ENCODE measurements at places on chromosomes 1 and 21.

DNA sequence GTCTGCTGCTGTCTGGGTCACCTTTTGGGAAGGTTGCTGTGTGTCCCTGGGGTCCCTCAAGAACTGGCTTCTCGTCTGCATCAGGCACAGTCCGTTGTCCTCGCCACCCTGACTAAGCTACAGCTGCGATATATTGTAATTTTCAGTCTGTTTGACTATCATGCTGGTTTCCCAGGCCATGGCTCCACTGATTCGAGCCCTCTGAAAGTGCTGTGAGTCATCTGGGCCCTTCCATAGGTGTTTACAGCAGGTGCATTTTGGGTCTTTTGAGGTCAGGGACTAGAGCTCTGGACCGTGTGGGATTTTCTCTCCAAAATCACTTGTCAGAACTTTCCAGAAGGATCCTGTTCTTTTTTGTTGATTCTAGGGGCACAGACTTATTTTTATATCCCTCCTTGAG is 52.8 kb downstream of the SPSB1 start:
- DNase-seq, result no peak

DNA sequence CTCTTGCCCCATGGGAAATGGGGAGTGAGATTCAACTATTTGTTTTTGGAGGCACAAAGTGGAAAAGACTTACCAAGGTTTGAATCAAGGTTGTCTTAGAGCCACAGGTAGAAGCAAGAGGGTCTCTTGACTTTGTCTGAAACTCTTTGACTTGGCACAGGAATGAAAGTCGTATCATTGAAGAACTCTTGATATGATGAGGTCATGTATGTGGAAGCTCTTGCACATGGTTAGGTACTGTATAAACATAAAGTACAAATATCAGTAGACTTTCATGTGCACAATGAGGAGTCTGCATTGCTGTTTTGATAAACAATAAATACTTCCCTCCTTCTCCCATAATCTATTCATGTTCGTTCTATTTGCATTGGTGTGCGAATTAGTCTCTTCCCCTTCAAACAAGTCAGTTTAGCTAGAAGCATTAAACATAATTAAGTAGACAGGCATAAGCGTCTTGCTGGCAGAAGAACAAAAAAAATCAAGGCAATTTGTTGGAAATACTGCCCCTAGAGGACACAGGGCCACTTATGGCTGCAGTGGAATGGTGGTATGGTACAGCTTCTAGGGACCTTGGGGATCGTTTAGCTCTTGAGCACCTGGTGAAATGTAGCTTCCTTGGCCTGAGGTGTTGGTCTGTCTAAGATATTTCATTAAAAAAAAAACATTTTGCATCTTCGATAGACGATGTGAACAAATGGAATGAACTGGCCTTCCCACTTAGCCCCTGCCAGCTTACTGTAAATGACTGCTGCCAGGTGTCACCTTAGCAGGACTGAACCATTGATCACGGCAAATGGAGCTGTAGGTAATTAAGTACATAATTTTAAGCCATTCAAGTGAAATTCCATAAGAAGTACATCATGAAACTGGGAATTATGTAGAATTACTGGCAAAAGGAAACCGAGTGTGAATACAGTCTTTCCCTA is 218.0 kb upstream of the GALNT2 start:
- DNase-seq, result peak; percentile 40

DNA sequence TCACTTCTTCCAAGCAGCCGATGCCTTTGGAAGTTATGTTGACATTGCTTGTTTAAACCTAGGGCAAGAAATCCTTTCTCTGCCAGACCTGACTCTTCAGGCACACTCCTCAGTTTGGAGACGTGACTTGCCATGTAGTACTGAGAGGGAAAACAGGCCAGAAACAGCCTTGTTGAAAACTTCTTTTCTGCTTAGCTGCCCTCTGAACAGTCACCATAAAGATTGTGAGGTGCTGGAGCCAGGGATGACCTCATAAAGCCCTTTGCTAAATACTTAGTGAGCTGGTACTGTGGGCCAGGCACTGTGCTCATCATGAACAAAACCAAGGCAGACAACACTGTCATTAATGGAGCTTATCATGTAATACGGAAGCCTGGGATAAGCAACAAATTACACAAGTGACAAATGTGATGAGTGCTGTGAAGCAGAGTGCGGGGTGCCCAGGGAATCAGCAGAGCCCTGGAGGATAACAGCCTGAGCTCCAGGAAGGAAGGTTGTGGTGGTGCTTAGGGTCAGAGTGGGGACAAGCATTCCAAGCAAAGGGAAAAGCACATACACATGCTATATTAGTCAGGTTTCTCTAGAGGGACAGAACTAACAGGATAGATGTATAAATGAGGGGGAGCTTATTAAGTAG is 42.4 kb downstream of the MTARC1 start:
- no peak for DNase-seq

- no peak for DNase-seq
These were observed 735 bp upstream of the EFNA3 start for GRCh38 chr1:155077758-155078445.

- no peak for DNase-seq
These were observed 74.9 kb downstream of the DAB1 start for GRCh38 chr1:57348921-57349320.

DNA sequence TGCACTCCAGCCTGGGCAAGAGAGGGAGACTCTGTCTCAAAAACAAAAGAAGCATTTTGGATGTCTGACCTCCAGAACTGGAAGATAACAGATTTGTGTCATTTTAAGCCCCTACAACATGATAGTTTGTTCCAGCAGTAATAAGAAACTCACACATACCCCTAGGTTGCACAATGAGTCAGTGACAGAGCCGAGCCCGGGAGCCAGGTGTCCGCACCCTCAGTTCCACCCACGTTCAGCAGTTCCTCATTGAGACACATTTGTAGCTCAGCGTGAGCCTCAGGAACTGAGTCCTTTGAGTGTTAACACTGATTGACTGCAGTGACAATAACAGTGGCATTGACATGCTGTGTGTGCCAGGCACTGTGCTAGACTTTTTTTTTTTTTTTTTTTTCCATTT is 19.8 kb downstream of the LRRC38 start:
- no peak for DNase-seq

DNA sequence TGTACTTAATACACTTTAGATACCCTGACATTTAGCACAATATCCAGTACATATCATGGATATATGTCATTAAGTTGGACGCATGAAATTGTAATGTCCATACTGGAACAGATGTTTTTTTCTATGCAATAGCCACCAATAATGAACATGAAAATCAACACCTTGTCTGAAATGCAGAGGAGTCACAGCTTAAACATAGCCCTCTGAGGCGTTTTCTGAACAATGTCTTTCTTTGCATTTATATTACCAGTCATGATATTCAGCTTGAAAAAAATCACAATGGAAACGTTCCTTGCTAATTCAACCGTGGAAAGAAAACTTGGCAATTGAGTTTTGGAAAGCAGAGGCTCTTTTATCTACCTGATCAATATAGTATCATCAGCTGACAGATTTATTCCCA is 86.7 kb upstream of the COL11A1 start:
- DNase-seq, result no peak

DNA sequence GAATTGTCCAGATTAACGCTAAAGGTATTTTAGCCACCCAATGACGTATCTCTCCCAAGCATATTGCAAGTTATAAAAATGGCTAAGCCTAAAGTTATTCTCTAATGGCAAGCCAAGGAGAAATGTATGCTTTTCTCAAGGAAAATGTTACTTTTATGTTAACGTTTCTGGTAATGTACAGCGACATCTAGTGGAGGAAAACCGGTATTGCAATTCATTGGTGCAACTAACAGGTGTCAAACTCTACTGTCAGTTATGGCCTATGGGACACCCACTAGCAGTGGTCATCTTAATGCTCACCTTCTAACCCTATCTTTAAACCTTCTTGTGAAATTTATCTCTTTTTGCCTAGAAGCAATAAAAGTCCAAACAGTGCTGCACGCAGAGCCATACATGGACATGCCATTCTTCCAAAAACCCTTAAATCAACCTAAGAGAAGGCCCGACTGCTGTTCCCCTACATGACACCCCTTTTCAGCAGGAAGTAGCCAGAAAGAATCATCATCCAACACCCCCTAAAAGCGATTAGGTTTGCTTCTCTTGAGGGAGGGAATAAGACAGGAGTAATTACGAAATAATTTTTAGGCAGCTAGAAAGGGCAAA is 68.7 kb upstream of the LRIF1 start:
- DNase-seq, result peak; percentile 42

DNA sequence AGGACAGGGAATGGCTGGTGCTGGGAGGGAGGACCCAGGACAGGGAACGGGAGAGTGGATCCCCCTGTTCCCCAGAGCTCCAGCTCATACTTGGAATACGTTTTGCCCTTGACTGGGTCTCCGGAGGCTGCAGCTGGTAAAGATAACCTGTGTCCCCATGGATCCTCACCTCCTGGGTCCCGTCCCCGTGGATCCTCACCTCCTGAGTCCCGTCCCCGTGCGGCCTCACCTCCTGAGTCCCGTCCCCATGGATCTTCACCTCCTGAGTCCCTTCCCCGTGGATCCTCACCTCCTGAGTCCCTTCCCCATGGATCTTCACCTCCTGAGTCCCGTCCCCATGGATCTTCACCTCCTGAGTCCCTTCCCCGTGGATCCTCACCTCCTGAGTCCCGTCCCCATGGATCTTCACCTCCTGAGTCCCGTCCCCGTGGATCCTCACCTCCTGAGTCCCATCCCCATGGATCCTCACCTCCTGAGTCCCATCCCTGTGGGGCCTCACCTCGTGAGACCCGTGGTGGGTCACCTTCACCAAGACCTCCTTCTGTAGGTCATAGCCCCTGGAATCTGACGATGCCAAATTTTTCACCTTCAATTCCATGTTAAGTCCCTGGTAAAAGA is 61.4 kb downstream of the SCCPDH start:
- DNase-seq, result no peak

DNA sequence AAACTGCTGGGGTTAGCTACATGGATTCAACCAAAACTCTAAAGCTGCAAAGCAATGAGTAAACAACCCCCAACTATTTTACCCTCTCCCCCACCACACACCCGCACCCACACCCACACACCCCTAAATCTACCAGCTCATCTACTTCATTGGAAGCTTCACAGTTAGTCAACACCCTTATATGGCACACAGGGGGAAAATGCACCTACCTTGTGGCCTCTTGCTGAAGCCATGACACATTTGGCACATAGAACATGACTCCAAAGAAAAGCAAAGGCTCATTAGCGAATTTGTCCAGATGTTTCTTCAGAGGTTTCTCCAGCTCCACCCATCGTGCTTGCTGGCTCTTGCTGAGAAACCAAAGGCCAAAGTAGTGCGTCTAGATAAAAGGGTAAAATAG is 99.8 kb downstream of the PTPN14 start:
- no peak for DNase-seq

- DNase-seq, result no peak
These were observed 64.1 kb upstream of the BMP8A start for GRCh38 chr1:39427374-39427773.

- DNase-seq, result no peak
These were observed 153.9 kb upstream of the SPAG17 start for GRCh38 chr1:118338936-118339335.

GRCh38 chr1:1038694-1039093 is 18.8 kb downstream of the AGRN start:
- no peak for DNase-seq

- no peak for DNase-seq
These were observed 6.6 kb downstream of the SCCPDH start for GRCh38 chr1:246730839-246731238.

- DNase-seq, result no peak
These were observed 198.6 kb downstream of the KIF26B start for GRCh38 chr1:245353411-245353810.

DNA sequence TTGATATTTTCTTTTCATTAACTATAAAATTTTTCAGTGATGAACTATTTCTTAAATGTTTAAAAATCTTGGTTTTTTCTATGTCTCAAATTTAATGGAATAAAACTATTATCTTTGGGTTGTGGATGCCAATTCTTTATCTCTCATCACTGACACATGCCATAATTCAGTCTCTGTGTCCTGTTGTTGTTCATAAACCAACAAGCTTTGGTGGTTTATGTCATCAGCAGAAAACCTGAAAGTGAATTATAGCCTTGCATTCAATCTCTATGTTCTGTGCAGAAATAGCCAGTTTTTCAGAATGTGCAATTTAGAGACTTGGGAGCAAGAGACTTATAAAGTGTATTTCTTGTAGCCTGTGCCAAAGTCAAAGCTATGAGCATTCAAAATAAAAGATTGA is 462.6 kb upstream of the ADGRL4 start:
- DNase-seq, result no peak

- DNase-seq, result no peak
These were observed 34.3 kb downstream of the SSBP3 start for GRCh38 chr1:54371942-54372275.

DNA sequence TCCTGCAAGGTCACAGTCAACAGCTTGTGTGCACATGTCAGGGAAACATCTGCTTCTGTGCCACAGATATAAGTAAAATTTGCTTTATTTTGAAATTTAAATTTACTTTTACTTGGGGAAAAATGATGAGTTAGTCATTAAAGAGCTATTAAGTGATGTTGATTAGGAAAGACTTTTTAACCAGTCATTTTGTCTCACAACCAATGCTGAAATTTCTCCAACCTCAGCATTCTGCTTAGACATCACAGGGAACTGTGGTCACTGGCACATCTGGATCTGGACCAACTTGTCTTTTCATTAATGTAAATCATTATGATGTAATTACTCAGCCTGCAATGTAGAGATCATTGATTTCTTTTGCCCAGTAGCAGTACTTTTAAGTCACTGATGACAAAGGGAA is 301.0 kb downstream of the TTLL7 start:
- no peak for DNase-seq

DNA sequence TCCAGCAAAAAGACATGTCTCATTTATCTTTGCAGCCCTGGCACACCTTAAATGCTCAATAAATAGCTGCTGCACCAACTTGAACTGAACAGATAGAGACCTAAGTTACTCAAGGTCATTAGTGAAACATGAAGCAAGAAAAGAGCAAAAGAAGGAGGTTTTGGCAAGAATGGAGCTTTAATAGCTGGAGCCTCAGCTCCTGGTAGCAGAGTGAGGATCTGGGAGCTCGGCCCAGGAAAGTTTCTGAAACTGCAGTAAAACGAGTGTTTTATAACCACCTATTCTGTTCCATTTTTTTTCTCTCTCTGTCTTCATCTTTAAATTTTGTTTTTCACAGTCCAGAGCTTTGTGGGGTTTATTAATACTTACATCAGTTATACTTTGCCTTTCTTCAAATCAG is 207.5 kb downstream of the SETD4 start:
- DNase-seq, result no peak

DNA sequence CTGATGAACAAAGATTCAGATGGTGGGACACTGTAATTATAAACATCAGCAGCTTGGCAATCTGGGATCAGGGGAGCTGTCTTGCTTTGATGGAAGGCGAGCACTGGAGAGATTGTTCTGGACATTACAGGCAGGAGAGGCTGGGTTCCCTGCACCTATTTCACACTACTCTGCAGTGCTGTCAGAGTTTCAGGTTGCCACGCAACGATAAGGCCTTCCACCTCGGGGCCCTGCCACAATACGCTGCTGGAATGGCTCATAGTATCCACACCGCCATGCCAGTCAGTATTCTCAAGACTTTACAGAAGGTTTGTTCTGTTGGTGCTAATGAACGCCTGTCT is 96.8 kb downstream of the GLIS1 start:
- DNase-seq, result no peak

DNA sequence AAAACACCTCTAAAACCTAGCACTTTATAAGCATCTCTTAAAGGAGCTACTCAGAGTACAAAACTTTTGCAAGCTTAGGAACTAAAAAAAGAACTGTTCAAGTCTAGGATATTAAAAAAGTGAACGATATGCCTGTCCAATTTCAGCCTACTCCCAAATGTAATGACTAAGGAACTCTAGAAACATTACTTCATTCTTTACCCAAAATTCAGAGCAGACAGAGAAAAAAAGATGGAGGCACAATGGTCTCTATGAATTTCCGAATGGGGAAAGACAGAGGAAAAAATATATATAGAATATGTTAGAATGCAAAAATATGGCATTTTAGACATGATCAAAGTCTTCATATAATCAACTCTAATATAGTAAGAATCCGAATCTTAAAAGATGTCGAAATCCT is 61.2 kb downstream of the TP53BP2 start:
- DNase-seq, result no peak

All from DND-41 (cell line).